ENCODE measurements at places on chromosomes 3 and 15. TPM values are rescaled to one million over a fixed set of nuclear protein-coding genes. Genes with fewer than 3 reads are reported as not detected.
A peak's percentile ranks its signal among the peaks of the same experiment; 100 is the strongest.

DNA sequence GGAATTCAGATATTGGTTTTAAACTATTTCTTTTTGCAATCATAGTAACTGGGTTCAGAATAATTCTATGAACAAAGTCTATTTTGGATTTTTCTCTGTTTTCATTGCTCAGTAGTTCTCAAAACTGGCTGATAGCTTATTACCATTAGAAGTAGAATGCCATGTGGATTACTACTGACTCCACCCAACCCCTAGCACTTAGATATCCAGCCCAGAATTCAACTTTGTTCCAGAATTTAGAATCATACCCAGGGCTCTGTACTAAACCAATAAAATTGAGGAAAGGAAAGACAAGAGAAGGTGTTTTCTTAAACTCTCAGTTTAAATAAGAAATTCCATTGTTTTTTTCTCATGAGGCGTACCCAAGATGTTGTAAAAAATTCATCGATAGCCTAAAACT is 39.0 kb upstream of the ABHD10 start:
- H3K27ac ChIP-seq = no peak overlapping the region
- H3K36me3 ChIP-seq = peaks cover 1% of the 10 kb centered on the region
- H3K27me3 ChIP-seq = no peaks in the 10 kb centered on the region
- no peak overlapping the region for H3K4me3 ChIP-seq
- no peaks in the 10 kb centered on the region for H3K4me1 ChIP-seq

DNA sequence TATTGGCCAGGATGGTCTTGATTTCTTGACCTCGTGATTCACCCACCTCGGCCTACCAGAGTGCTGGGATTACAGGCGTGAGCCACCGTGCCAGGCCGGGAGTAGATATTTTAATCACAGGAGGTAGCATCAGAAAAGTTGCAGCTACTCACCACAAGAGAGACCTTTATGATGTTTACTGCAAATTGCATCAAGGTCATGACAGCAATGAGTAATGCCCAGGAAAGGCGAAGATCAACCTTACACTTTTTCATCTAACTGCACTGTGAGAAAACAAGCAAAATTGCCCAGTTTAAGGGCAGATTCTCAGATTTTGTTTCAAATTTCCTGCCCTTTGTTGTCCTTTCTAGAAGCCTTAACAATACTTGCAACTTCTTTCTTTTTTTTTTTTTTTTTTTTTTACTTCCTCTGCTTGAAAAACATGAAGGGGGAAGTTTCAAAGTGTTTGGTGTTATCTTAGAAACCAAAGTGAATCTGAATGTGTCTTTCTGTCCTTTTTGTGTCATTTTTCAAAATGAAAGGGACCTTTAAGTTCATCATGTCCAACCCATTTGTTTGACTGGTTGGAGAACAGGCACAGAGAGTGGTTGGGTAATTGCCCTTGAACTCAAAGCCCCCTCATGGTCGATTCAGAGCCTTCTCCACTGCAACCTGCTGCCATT is 25.0 kb downstream of the TGFBR2 start:
- peak overlapping the region; percentile 11 for H3K4me3 ChIP-seq
- H3K4me1 ChIP-seq = peaks cover 99% of the 10 kb centered on the region
- DNase-seq = peak; percentile 67
- H3K27me3 ChIP-seq = no peaks in the 10 kb centered on the region
- peak overlapping the region; percentile 89 for H3K27ac ChIP-seq
- peaks cover 17% of the 10 kb centered on the region for H3K36me3 ChIP-seq

- H3K27me3 ChIP-seq = no peaks in the 10 kb centered on the region
- H3K4me3 ChIP-seq = no peak overlapping the region
- no peaks in the 10 kb centered on the region for H3K36me3 ChIP-seq
- no peak overlapping the region for H3K27ac ChIP-seq
- H3K4me1 ChIP-seq = no peaks in the 10 kb centered on the region
- DNase-seq = no peak
These were observed 98.9 kb downstream of the ULK4 start for GRCh38 chr3:41863024-41863423.

CNOT10 gene
- 69.0 TPM for total RNA-seq

MNS1 gene
- not detected for total RNA-seq

- H3K27me3 ChIP-seq = no peaks in the 10 kb centered on the region
- H3K4me3 ChIP-seq = no peak overlapping the region
- no peaks in the 10 kb centered on the region for H3K4me1 ChIP-seq
- no peaks in the 10 kb centered on the region for H3K36me3 ChIP-seq
These were observed 42.5 kb upstream of the SRGAP3 start for GRCh38 chr3:9291821-9292410.

BHLHE40 gene
- 52.4 TPM for total RNA-seq

DNA sequence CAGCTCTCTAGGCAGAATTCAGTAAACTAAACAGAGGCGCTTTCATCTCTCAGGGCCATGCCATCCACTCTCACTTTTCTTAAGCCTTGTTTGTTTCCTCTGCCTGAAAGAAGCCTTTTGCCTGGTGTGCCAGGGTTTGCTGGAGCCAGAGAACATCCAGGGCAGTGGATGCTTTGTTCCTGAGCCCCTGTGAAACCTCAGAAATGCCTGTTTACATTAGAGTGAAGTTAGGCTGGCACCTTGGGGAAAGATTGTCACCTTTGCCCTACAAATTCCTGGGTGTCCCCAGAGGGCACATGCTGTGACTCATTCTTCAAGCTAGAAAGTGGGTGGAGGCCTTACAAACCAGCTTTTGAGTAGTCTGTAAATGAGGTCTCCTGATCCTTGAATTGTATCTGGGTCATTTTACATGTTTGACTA is 10.7 kb upstream of the TRAK1 start:
- H3K27ac ChIP-seq = peak overlapping the region; percentile 65
- DNase-seq = peak; percentile 56
- no peak overlapping the region for H3K4me3 ChIP-seq
- no peaks in the 10 kb centered on the region for H3K36me3 ChIP-seq
- no peaks in the 10 kb centered on the region for H3K27me3 ChIP-seq
- peaks cover 56% of the 10 kb centered on the region for H3K4me1 ChIP-seq

DNA sequence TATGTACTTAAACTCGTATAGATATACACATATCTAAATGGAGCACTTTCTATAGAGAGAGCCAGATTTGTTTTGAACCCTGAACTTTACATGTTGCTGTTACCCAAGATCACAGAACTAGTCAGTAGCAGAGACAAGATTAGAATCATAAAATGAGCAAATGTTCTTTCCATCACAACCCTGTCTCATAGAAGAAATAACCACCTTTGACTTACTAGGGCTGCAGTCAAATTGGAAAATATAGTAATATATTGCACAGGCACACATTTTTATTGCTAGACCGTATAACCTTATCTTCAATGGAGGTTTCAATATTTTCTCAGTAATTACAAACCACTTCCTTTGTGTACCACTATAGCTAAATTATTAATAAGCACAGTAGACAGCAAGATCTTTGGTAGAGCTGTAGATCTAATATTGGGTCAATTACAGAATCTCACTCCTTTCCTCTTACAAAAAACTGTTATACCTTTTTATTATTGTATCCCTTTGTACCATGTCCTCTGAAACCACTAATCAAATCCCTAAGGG is 41.5 kb upstream of the TBL1XR1 start:
- no peak overlapping the region for H3K27ac ChIP-seq
- H3K4me3 ChIP-seq = no peak overlapping the region
- DNase-seq = no peak
- H3K36me3 ChIP-seq = no peaks in the 10 kb centered on the region

GRCh38 chr3:38148311-38148882 is 9.9 kb downstream of the MYD88 start:
- no peaks in the 10 kb centered on the region for H3K27me3 ChIP-seq
- no peaks in the 10 kb centered on the region for H3K36me3 ChIP-seq
- H3K4me3 ChIP-seq = no peak overlapping the region
- no peak for DNase-seq
- H3K27ac ChIP-seq = peak overlapping the region; percentile 65
- peaks cover 18% of the 10 kb centered on the region for H3K4me1 ChIP-seq

GRCh38 chr3:47225310-47225906 is 57.2 kb downstream of the KIF9 start:
- no peak overlapping the region for H3K27ac ChIP-seq
- H3K4me1 ChIP-seq = peaks cover 25% of the 10 kb centered on the region
- H3K4me3 ChIP-seq = no peak overlapping the region
- DNase-seq = peak; percentile 55

- DNase-seq = no peak
- H3K27me3 ChIP-seq = no peaks in the 10 kb centered on the region
- no peak overlapping the region for H3K27ac ChIP-seq
- H3K4me1 ChIP-seq = no peaks in the 10 kb centered on the region
These were observed 387.2 kb downstream of the ROBO1 start for GRCh38 chr3:79380581-79380980.

CPB1 gene
- not detected for total RNA-seq

GRCh38 chr3:61233746-61234145 is 17.5 kb downstream of the FHIT start:
- H3K27ac ChIP-seq = no peak overlapping the region
- no peak for DNase-seq
- H3K4me3 ChIP-seq = no peak overlapping the region

GRCh38 chr3:128054367-128054766 is 2.1 kb downstream of the SEC61A1 start:
- H3K36me3 ChIP-seq = peaks cover 40% of the 10 kb centered on the region
- no peak overlapping the region for H3K27ac ChIP-seq
- H3K4me1 ChIP-seq = peaks cover 31% of the 10 kb centered on the region
- DNase-seq = no peak
- no peaks in the 10 kb centered on the region for H3K27me3 ChIP-seq

EDC3 gene
- 55.4 TPM for total RNA-seq

GRCh38 chr3:41581700-41582099 is 380.2 kb downstream of the ULK4 start:
- H3K4me3 ChIP-seq = no peak overlapping the region
- H3K4me1 ChIP-seq = peaks cover 28% of the 10 kb centered on the region
- peak; percentile 76 for DNase-seq
- H3K27me3 ChIP-seq = no peaks in the 10 kb centered on the region
- H3K36me3 ChIP-seq = no peaks in the 10 kb centered on the region

- H3K4me3 ChIP-seq = no peak overlapping the region
- no peak for DNase-seq
- no peak overlapping the region for H3K27ac ChIP-seq
- H3K4me1 ChIP-seq = no peaks in the 10 kb centered on the region
These were observed 22.0 kb upstream of the FAM3D start for GRCh38 chr3:58688574-58688973.

All from B cell (primary cell).